ENCODE measurements at places on chromosomes 7 and 10. TPM values are rescaled to one million over a fixed set of nuclear protein-coding genes. Genes with fewer than 3 reads are reported as not detected.

- DNase-seq: no peak
Observed at GRCh38 chr7:18754766-18755165, 259.2 kb downstream of the HDAC9 start.

Gene SEMA3E
- 28.1 TPM for total RNA-seq

DNA sequence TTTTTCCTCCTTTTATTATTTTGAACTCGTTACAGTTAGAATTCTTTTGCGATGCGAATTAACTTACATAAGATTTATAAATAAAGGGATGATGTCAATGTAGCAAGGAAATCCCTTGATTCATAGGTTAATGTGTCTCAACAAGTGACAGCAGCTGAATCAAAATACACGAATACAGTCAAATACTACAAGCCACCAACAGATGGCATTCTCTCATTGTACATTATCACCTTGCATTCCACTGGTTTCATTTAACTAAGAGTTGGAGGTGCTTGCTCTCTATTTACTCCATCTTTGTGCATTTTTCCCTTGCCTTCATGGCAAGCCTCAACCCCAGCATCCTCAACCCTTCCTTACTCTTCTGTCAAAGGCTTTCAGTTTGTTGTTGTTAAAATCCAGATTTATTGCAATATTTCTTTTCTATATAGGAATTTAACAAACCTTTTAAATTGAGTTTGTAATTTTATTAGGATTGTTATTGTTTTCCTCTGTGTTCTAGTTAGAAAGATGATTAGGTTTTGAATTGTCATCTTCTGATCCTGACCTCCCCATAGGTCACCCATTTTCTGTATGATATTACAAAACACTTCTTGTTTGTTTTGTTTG, 78.3 kb downstream of the SLC25A40 start:
- DNase-seq: peak; percentile 5

Gene AKR1B15
- total RNA-seq: not detected

- DNase-seq: no peak
Observed at GRCh38 chr10:33211106-33211878, 123.2 kb downstream of the NRP1 start.

- DNase-seq: no peak
Observed at GRCh38 chr7:36284456-36285090, 105.1 kb upstream of the ANLN start.

GRCh38 chr7:138086563-138087270, 10.5 kb downstream of the AKR1D1 start:
- no peak for DNase-seq

DNA sequence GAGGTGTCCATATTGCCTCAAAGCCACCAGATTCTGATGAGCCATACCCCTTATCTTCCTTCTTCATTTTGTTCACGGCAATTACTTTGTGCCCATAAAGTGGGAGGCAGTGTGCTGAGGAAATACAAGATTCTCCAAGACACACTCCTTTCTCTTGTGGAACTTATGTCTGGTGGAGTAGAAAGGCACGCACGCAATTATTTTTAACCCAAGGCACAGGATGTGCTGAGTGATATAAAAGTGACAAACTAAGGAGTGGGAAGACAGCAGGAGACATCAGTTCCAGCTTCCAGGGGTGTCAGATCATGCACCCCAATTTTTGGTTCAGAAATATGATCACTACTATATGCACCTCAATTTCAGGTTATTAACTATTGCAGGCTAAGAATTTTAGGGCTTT, 94.7 kb upstream of the PDCD4 start:
- no peak for DNase-seq

Gene TDRD1
- 0.41 TPM for total RNA-seq

DNA sequence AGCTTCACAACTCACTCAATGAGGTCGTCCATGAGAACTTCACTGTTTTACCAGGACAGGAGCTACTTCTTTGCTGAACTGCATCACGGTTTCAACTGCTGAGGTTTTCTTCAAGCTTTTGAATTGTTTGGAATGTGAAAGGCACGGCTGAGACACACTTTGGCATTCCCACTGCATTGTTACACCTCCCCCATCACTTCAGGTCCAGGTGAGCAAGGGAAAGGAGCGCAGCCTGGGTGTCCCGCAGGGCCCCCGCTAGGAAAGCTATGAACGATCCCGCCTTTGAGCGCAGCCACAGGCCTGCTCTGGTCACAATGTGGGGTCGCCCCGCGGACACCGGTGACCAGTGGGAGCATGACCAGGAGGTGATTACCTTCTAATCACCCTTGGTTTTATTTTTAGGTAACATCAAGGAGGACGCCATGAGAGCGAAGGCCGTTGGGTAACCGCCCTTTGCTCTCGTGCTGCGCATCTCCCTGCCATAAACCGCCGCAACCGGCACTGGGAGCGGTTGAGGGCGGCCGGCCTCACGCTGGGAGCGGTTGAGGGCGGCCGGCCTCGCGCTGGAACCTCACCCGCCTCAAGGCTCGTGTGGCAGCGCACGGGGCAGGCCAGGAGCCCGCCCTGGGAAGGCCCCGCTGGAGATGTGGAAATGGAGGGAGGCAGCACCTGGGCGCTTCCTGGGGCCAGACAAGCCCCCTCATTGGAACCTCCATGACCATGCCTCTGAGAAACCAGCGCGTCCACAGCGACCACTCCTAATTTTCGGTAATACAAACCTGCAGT, 50.9 kb upstream of the SGMS1 start:
- no peak for DNase-seq

GRCh38 chr7:28174442-28174841, 6.2 kb downstream of the JAZF1 start:
- no peak for DNase-seq

All from frontal cortex (tissue), 4 donors.